ENCODE measurements at places on chromosomes 2 and 18.
A peak's percentile ranks its signal among the peaks of the same experiment; 100 is the strongest.

- no peaks in the 10 kb centered on the region for H3K4me1 ChIP-seq
- DNase-seq, result no peak
- no peaks in the 10 kb centered on the region for H3K36me3 ChIP-seq
- H3K4me3 ChIP-seq, result no peak overlapping the region
- H3K27ac ChIP-seq, result no peak overlapping the region
Measured at GRCh38 chr2:5076599-5076998, 615.6 kb upstream of the SOX11 start.

GRCh38 chr2:150234787-150235446 lies 252.6 kb downstream of the RND3 start:
- no peak for DNase-seq
- no peak overlapping the region for H3K27ac ChIP-seq
- H3K4me3 ChIP-seq, result no peak overlapping the region
- no peaks in the 10 kb centered on the region for H3K4me1 ChIP-seq
- H3K27me3 ChIP-seq, result no peaks in the 10 kb centered on the region
- no peaks in the 10 kb centered on the region for H3K36me3 ChIP-seq

GRCh38 chr18:32803568-32803967 lies 30.7 kb upstream of the KLHL14 start:
- no peak for DNase-seq
- no peaks in the 10 kb centered on the region for H3K36me3 ChIP-seq
- no peaks in the 10 kb centered on the region for H3K27me3 ChIP-seq
- no peak overlapping the region for H3K27ac ChIP-seq

DNA sequence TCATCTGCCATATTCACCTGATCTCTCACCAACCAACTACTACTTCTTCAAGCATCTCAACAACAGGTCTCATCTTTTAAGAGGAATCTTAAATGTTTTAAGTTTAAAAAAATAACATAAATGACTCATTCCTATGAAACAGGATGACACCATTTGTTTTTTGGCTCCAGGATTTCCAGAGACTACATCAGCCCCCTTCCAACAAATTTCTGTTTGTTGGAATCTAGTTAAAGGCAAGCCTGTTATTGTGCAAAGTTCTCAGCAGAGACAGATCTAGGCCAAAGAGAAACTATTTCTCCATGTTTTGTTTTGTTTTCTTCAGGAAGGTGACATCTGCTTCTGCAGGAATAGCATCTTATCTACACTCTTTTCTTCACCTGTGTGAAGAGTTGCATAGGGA lies 204.8 kb upstream of the SH3BP4 start:
- no peaks in the 10 kb centered on the region for H3K36me3 ChIP-seq
- H3K27ac ChIP-seq, result no peak overlapping the region
- no peaks in the 10 kb centered on the region for H3K4me1 ChIP-seq
- H3K4me3 ChIP-seq, result no peak overlapping the region

- no peaks in the 10 kb centered on the region for H3K36me3 ChIP-seq
- H3K4me3 ChIP-seq, result no peak overlapping the region
- peaks cover 14% of the 10 kb centered on the region for H3K4me1 ChIP-seq
- H3K27ac ChIP-seq, result peak overlapping the region; percentile 43
- DNase-seq, result peak; percentile 52
Measured at GRCh38 chr18:58541789-58542425, 87.0 kb downstream of the ALPK2 start.

- H3K4me1 ChIP-seq, result no peaks in the 10 kb centered on the region
- no peak overlapping the region for H3K27ac ChIP-seq
- H3K27me3 ChIP-seq, result no peaks in the 10 kb centered on the region
- no peak overlapping the region for H3K4me3 ChIP-seq
Measured at GRCh38 chr2:209671020-209671680, 100.5 kb upstream of the UNC80 start.

DNA sequence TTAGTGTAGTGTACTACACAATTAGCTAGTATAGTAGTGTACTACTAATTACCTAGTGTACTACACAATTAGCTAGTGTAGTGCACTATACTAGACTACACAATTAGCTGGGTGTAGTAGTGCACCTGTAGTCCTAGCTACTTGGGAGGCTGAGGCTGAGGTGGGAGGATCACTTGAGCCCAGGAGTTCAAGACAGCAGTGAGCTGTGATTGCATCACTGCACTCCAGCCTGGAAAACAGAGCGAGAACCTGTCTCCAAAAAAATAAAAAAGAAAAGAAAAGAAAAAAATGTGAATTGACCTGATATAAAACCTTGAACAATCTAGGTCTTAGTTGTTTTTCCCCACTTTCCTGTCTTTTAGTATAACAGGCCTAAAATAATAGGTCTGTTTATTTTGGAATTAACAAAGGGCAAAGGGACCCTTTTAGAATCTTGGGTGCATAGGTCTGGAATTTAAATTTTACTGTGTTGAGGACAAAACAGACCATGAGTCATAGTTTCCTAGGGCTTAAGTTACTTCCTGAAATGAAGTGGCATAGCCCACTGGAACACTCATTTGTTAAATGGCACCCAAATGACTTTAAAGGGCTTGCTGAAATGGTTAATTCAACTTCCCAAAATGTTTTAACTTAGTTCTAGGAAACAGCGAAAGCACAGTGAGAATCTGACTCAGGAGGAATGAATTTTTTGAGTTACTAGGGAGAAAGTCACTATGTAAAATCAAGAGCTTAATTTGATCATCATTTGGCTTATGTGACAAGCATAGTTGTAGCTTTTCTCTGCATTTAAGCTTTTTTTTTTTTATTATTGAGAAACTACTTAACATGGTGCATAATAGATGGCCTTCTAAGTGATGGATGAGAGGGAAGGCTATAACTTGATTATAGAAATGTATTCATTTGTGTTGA lies 50.7 kb upstream of the ARL5A start:
- no peaks in the 10 kb centered on the region for H3K4me1 ChIP-seq
- no peak overlapping the region for H3K4me3 ChIP-seq
- no peak for DNase-seq
- H3K27me3 ChIP-seq, result no peaks in the 10 kb centered on the region
- H3K36me3 ChIP-seq, result no peaks in the 10 kb centered on the region

- no peaks in the 10 kb centered on the region for H3K4me1 ChIP-seq
- no peak overlapping the region for H3K4me3 ChIP-seq
- H3K36me3 ChIP-seq, result no peaks in the 10 kb centered on the region
- H3K27ac ChIP-seq, result no peak overlapping the region
Measured at GRCh38 chr2:241378816-241379215, 22.7 kb downstream of the FARP2 start.

GRCh38 chr2:191009541-191010374 lies 4.2 kb downstream of the STAT1 start:
- peaks cover 16% of the 10 kb centered on the region for H3K4me1 ChIP-seq
- no peak overlapping the region for H3K27ac ChIP-seq
- H3K4me3 ChIP-seq, result no peak overlapping the region

- no peaks in the 10 kb centered on the region for H3K36me3 ChIP-seq
- no peaks in the 10 kb centered on the region for H3K27me3 ChIP-seq
- no peak overlapping the region for H3K27ac ChIP-seq
- H3K4me1 ChIP-seq, result no peaks in the 10 kb centered on the region
- no peak for DNase-seq
- H3K4me3 ChIP-seq, result no peak overlapping the region
Measured at GRCh38 chr2:166057370-166058164, 70.3 kb downstream of the SCN1A start.

DNA sequence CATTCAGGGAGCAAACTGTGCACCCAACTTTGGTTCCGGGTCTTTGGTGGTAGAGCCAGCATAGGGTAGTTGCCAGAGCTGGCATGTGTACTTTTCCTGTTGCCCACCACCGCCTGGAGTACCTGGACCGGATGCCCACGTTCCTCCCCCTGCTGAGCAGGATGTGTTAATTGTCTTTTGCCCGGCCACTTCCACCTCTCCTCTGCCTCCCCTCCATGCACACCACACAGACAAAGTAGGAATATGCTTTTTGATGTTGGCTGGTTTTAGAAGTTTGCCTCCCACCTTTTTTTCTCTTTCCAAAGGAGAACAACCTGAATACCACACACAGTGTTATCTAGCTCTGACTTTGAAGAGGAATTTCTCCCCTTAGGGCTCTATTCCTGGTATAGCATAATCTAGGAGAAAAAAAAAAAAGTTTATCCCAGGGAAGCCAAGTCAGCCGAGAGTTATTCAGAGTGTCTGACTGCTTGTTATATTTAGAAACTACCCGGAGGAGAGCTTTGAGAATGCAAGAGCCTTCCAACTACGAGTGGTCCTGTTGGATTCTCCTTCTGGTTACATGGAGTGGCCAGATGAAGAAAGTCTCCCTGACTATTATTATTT lies 111.9 kb downstream of the SETBP1 start:
- peak overlapping the region; percentile 19 for H3K27ac ChIP-seq
- no peaks in the 10 kb centered on the region for H3K27me3 ChIP-seq
- H3K36me3 ChIP-seq, result no peaks in the 10 kb centered on the region
- H3K4me3 ChIP-seq, result no peak overlapping the region

DNA sequence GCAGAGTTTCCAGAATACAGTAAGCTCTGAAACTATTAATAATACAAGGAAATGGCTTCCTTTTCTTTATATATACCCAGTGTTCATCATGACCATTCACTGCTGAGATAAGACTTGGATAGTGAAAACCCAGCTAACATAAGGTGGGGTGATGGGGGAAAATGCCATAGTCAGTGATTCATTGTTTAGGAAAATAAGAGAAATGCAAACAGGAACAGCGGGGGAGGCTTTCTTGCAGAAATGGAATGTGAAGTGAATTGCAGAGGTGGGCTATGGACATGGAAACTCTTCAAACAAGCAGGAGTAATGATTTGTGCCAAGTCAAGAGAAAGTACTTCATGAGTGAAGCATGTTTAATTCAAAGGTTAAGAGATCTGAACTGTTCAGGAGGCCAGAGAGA lies 519.4 kb downstream of the TDRD15 start:
- H3K27ac ChIP-seq, result no peak overlapping the region
- H3K27me3 ChIP-seq, result no peaks in the 10 kb centered on the region
- no peak for DNase-seq
- no peaks in the 10 kb centered on the region for H3K36me3 ChIP-seq

DNA sequence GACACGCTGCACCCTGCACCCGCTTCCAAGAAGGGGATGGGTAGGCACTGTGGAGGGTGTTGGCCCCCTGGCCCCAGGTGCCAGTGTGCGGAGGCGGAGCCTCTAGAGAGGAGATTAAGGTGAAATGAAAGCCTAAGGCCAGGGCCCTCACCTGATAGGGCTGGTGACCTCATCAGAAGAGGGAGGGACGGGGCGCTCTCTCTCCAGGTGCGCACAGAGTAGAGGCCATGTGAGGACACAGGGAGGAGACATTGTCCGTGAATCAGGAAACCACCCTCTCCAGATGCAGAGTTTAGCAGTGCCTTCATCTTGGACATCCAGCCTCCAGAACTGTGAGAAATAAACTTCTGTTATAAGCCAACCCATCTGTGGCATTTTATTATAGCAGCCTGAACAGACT lies 62.3 kb downstream of the PSMG2 start:
- H3K36me3 ChIP-seq, result no peaks in the 10 kb centered on the region
- DNase-seq, result no peak
- H3K4me1 ChIP-seq, result no peaks in the 10 kb centered on the region
- H3K27ac ChIP-seq, result no peak overlapping the region
- H3K4me3 ChIP-seq, result no peak overlapping the region

DNA sequence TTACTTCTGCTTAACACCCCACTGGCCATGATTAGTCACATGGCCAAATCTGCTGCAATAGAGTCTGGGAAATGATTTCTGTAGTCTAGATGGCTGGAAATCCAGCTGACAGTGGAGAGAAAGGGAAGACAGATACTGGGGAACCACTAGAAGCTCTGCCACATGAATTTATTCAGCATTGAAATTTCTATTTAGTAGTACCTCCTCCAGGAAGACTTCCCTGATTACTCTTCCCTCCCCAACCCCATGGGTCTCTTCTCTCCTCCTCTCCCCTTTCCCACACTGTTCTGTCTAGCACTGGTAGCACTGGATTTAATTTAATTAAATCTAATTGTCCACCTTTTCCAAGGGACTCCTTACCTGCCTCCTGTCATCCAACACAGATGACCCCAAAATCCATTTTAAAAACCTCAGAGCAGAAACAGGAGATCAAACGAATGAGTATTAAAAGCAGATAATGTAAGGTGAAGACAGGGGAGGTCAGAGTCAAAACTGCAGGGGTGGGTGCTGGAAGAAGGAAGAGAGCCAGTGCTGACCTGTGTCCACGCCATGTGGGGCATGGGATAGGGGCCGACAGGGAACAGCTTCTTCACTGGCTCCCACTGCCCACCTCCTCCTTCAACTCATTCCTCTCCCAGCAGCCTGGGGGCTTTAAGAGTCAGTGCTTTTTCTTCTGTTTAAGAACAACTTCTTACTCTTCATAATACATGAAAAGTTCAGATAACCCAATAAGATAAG lies 169.2 kb upstream of the HS6ST1 start:
- no peak for DNase-seq
- H3K36me3 ChIP-seq, result no peaks in the 10 kb centered on the region
- H3K4me3 ChIP-seq, result no peak overlapping the region
- peaks cover 1% of the 10 kb centered on the region for H3K27me3 ChIP-seq
- no peaks in the 10 kb centered on the region for H3K4me1 ChIP-seq
- H3K27ac ChIP-seq, result no peak overlapping the region

DNA sequence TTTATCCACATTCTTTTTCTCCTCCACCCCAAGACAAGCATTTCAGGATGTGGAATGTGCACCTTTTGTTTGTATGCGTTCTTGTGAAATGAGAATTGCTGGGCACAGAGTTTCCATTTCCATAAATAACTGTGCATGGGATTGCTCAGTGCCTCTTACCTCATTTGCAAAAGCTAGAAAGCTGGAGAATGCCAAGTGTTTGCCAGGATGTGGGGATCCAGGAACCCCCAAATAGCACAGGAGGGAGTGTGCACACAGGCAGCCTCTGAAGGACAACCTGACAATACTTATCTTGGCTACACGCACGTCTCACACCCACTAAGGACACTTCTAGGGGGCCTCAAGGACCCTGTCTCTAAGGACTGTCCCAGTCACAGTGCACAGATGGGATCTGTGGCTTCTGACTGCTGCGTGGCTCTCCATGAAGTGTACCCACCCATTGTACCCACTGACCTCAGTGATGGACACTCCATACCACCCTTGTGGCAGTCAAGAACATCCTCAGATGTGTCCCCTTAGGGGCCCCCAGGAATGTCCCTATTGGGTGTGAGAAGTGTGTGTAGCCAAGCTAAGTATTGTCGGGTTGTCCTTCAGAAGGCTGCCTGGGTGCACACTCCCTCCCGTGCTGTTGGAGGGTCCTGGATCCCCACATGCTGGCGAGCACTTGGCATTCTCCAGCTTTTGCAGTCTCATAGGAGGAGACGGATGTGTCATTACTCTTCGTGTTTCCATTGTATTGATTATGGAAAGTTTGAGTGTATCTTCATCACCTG lies 38.4 kb downstream of the CAPN13 start:
- H3K4me3 ChIP-seq, result no peak overlapping the region
- no peaks in the 10 kb centered on the region for H3K36me3 ChIP-seq
- H3K27me3 ChIP-seq, result no peaks in the 10 kb centered on the region
- no peaks in the 10 kb centered on the region for H3K4me1 ChIP-seq

GRCh38 chr18:76970770-76971559 lies 148.6 kb downstream of the ZNF236 start:
- no peaks in the 10 kb centered on the region for H3K4me1 ChIP-seq
- no peak overlapping the region for H3K27ac ChIP-seq
